ENCODE measurements at places on chromosomes 13 and 19.
A peak's percentile ranks its signal among the peaks of the same experiment; 100 is the strongest.

GRCh38 chr19:29650772-29651387 is 14.4 kb upstream of the PLEKHF1 start:
- DNase-seq: no peak

GRCh38 chr19:50877338-50877737 is 4.1 kb downstream of the KLK2 start:
- DNase-seq: no peak

GRCh38 chr13:91313581-91313980 is 33.9 kb upstream of the MIR17HG start:
- DNase-seq: no peak

DNA sequence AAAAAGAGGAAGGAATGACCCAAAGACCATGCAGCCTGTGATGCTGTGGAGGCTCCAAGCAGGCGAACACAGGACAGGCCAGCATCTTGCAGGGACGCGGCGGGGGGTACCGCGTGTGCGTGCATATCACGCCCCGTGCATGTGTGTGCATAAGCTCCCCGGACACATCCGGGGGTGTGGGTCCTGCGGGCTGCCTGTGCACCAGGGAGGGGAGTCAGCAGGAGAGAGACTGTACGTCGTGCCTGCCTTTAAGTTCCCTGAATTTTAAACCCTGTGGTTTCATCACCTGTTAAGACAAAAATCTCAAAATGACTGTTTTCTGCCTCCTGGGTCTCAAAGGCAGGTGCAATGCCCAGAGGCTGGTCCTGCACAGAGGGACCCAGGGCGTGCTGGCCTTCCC is 16.6 kb downstream of the ADAT3 start:
- no peak for DNase-seq

GRCh38 chr19:34104096-34104495 is 68.2 kb upstream of the LSM14A start:
- no peak for DNase-seq

DNA sequence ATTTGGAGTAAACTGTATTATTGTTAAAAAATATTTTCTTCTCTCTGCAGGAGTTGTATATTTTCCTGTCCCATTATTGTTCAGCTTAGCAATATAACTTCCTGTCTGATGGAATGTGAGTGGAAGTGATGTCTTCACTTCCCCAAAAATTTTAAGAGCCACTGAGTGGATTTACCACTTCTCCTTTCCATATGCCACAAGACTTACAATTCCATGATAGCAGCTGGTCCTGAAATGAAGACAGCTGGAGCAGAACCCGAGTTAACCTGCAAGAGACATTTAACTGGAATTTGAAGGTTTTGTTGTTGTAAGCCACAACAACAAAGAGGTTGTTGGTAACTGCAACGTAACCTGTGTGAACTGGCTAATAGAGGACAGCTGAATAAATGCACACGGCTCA is 23.4 kb upstream of the TBC1D4 start:
- no peak for DNase-seq

DNA sequence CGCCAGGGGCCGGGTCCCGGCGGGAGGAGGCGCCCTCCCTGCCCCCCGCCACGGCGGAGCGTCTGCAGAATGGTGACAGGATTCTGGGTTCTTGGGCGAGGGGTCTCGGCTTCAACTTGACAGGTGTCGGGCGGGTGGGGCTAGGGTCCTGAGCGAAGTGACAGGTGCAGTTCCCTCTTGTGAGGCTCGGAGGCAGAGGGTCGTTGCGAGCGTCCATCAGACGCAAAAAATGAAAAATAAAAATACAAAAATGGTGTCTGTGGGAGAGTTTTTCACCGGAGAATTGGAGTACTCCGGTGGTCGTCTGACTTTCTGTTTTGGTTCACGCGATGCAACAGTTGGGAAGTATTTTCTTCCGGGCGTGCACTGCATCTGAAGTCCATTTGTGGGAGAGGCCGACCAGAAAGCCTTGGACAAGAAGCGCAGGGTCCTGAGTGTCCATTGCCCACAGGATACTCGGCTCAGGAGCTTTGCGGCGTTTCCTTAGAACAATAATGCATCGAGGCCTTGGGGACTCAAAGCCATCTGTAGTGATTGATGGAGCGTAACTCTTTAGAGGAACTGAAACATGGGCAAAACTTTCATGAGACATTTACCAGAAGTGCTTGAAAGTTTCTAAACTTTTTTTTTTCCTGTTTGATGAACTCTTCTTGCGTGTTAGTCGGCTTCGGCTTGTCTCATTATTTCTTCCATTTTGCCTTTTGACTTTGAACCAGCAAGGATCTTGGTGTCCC is 759 bp downstream of the RB1 start:
- DNase-seq: peak; percentile 34

DNA sequence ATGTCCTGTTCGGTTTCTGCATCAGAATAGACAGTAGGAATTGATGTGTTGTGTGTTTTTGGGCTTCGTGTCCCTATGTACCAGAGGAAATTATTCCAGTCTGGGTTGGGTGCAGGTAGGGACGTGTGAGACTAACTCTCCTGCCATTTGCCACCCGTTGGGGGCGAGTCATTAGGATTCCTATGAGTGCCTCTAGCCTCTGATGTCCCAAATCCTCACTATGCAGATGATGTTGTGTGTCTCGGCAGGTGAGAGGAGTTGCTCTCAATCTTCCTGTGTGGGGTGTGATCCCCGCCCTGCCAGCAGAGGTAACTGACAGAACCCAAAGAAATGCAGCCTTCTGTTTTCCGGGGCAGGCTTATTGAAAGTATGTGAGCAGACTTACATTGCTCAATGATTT is 31.2 kb upstream of the ZNF331 start:
- DNase-seq: no peak

GRCh38 chr19:19315444-19315843 is 4.9 kb downstream of the SUGP1 start:
- DNase-seq: no peak

DNA sequence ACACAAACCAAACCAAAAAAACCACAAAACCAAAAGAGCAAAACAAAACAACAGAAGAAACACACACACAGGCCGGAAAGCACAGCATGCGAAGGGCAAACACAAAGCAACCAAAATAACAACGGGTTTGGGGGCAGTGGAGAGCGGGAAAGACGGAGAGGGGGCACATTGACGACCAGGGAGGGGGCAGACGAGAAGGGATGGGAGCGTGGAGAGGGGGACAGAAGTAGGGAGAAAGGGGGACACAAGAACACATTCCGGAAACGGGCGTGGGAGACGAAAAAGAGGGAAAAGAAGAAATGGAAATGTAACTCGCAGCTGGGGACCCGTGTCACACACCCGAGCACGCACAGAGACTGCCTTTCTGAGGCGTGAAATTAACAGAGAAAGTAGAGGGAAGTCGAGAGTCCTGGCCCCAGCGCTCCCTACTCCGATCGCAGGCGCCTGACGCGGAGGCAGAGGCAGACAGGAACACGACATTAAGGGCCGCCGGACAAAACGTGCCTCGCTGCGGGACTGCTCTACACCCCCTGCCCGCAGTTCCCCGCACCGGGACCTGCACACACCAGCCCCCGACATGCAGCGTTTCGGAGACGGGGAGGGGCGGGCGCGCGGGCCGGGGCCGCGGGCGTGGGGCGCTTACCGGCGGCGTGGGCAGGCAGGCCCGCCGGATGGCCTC is 652 bp downstream of the POU4F1 start:
- DNase-seq: no peak

GRCh38 chr13:114143806-114144605 is 11.6 kb upstream of the RASA3 start:
- no peak for DNase-seq

GRCh38 chr13:100836711-100837110 is 162.1 kb upstream of the TMTC4 start:
- peak; percentile 35 for DNase-seq

All from fibroblast of skin of right quadriceps (primary cell).